ENCODE measurements at places on chromosomes 6 and 20.

DNA sequence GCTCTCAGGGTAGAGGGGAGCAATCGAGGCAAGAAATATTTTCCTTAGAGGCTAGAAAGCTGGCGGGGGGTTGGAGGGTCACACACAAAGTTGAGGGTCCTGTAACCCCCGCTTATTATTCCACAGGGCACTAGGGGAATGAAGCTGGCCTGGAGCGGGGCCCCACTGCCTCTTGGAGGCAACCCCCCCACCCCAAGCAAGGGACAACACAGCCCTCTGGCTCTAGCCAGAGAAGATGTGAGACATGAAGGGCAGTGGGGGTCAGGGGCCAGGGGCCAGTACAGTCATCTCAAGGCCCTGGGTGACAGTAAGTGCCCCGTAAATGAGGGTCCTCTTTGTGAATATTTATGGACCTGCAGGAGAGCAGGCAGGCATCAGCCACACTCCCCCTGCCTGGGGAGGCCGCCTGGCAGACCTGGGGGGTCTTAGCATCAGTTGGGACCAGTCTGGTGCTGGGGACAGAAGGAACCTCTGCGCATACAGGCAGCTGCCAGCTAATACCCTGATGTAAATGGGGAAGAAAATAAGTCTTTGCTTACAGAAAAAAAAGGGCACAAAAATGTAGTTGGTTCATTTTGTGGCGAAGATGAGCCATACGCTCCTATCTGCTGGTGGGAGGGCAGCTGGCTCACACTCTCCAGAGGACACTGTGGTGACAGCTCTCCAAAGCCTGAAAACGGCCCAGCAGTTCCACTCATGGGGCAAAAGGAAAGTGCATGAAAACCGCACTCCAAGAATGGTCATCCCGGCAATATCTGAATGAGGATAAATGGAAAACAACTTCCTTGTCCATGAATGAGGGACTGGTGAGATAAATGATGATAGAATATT lies 21.9 kb downstream of the SPATA2 start:
- no peak for DNase-seq

DNA sequence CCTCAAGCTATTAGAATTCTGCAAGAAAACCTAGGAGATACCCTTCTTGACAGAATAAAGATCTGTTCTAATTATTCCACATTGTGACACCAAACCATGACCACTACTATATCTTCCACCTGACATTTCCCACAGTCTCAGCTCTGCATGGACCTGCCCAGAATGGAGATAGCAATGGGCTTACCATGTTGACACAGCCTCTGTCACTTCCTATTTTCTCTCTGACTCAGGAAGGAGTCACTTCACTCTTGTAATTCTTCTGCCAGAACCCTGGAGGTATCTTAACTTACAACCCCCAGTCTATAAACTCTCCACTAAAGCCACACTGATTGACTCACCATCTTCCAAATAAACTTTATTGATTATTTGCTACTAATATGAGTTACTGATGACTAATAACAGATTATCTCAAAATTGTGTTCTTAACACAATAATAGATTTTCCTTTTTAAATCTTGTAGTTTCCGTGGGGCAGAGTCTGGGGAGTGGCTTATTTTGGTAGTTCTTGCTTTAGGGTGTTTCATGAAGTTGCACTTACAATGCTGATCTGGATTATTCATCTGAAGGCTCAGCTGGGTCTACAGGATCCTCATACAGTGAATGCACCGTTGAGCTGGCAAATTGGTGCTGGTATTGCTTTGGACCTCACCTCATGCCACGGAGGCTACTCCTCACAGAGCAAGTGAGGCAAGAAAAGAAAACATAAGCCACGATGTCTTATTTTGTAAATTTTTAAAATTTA lies 869.9 kb downstream of the KIF16B start:
- DNase-seq: no peak

DNA sequence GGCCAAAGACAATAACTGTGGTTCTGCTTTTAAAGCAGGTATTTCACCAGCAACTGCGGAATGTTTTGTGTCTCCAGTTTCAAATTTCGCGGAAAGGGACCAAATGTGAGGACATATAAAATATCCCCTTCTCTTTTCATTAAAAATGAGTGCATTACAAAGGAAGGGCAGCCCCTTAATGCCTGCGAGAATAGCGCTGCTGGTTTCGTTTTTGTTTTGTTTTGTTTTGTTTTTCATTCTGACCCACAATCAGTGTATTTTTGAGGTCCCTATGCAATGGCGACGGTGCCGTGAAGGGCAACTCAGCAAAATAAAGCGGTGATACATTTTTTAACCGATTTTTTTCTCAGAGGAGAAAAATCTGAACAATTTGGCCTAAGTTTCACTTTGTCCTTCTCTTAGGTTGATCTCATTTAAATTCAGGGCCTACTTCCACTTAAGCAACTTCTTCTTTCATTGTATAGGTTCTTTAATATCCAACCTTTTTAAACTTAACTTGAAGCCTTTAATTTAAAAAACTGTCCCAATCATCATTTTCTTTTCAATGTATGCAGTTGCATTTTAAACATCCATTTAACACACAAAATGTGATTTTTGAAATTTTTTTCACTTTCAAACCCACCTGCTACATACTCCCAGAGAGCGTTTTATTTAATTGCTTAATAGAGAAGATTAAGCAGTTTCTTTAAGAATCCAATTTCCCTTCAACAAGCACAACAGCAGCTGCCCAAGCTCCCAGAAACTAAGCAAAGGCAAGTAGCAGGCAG lies 2.9 kb upstream of the HIVEP2 start:
- DNase-seq: no peak

DNA sequence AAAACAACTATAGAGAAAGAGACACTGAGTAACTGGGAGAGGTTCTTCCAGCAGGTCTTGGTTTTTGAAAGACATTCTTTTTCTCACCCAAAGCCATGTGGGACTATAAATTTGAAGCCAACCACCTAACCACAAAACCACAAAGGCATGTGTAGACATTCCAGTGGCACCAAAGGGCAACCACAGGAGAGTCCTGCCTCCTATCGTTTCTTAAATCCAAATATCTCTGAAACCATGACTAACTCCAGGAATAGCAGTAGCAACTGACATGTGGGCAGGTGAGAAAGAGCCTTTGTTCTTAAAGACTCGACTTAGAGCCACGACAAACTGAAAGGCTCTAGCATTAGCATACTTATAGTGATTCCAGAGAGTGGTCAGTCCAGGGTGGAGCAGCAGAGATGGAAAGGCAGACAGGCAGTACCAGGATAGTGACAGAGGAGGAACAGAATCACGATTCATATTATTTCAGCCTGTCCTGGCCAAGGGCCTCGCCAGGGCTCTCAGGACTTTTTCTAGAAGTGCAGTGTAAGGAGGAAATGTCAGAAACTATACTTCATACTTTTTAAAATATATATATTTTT lies 9.4 kb upstream of the COL9A1 start:
- no peak for DNase-seq

GRCh38 chr6:119306396-119306968 lies 43.1 kb downstream of the MAN1A1 start:
- no peak for DNase-seq

DNA sequence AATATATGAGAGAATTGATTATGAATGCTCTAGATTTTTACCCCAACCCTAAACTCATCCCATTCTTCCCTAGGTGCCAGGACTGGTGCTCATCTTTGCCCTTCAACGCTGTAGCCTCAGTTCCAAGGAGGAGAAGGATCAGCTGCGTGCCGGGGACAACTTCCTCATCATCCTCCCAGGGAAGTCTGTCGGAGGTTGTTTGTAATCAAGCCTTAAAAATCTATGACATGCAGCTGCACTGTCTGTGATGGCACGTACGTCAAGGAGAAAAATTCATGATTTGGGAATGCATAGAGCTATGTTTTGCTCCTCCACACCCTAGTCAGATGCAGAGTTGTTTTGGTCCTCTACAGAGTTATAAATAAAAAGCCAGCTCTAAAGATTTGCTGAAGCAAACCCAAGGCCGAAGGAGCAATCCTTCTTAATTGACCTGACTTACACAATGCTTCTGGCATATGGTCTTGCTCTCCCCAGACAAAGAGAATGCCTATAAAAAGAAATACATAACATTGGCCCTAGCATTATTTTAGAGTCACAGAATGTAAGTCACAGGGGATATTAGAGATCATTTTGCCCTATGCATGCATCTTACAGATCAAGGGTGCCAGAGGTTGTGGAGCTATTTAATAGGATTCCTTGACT lies 244.2 kb downstream of the HIVEP2 start:
- DNase-seq: no peak

GRCh38 chr6:66553441-66553840 lies 846.4 kb upstream of the EYS start:
- DNase-seq: no peak

GRCh38 chr6:87710090-87710489 lies 8.1 kb upstream of the AKIRIN2 start:
- DNase-seq: no peak

DNA sequence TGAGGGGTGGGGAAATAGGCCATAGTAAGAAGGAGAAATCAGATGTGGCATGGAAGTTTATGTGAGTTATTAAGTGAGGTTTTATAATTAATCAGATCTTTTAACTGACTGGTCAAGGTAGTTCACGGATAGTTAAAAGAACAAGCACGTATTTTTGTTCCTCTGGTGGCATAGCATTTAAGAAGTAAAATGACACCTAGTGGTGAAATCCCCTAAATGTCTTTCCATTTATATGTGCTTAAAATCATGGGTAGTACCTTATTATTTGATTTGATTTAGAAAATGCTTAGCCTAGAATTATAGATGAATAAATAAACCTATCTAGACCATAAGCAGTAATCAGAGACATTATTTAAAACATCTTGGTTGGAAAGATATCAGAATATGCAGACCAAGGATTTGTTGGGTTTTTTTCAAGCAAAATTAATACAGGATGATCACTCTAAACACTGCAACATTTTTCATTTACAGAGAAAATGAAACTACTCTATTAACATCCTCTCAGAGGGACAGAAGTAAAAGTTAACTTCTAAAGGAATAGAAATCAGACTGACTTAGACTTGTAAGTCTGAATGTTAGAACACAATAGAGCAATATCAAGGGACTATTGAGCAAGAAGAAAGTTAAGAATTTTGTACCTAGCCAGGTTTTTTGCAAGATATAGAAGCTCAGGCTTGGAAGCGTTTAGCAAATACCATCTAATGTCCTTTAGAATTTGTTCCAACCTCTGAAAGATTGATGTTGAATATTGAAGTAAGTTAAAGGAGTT lies 81.1 kb downstream of the STXBP5 start:
- DNase-seq: peak; percentile 9

- peak; percentile 4 for DNase-seq
Measured at GRCh38 chr20:24917797-24918578, 31.1 kb upstream of the CST7 start.

GRCh38 chr20:61682114-61682995 lies 383.3 kb downstream of the TAF4 start:
- no peak for DNase-seq

DNA sequence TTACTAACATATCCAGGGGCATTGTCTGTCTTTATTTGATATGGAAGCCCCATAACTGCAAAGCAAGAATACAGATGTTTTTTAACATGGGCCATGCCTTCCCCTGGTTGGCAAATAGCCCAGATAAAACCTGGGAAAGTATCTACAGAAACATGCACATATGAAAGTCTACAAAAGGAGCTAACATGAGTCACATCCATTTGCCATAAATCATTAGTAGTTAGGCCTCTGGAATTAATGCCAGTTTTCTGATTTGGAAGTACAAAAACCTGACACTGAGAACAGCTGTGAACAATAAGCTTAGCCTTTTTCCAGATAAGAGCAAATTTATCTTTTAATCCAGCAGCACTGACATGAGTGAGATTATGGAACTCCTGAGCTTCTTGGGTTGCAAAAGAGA lies 418.0 kb upstream of the IMPG1 start:
- DNase-seq: no peak

- no peak for DNase-seq
Measured at GRCh38 chr6:151121900-151122299, 117.9 kb upstream of the AKAP12 start.

DNA sequence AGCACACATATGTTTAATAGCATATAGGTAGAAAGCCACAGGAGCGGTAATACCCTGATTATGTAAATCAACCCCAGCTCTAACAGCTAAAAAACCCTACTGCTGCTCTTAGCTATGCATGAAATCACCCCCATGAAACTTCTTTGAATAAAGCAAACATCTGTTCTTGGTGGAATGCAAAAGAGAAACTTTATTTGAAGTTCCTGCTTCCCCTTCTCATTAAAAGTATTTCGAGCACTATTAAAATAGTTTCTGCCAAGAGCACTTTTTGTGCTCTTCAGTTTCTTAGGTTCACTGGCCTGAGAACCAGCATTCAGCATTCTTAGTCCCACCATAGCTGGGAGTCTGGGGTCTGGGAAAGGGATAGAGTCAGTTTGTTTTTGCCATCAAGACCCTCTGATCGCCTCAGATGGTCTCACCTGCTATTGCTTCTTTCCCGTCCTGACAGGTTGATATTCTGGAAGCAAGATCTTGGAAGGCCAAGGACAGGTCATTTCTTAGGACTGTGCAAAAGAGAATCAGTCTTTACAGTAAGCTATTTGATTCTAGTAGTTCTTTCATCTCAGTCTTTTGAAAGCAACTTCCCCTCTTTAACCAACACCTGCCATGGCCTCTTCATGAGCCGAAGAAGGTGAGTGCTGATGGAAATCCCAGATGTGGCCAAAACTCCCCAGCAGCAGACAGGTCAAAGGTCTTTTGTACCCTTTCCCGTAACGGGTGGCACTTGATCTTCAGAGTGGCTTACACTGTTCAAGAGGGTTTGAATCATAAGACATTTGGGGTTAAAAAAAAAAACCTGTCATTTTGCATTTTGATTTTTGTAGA lies 76.5 kb upstream of the TMEM170B start:
- no peak for DNase-seq

GRCh38 chr20:17172836-17173516 lies 53.9 kb upstream of the PCSK2 start:
- DNase-seq: no peak

GRCh38 chr6:69880601-69881000 lies 14.2 kb downstream of the COL19A1 start:
- DNase-seq: no peak

DNA sequence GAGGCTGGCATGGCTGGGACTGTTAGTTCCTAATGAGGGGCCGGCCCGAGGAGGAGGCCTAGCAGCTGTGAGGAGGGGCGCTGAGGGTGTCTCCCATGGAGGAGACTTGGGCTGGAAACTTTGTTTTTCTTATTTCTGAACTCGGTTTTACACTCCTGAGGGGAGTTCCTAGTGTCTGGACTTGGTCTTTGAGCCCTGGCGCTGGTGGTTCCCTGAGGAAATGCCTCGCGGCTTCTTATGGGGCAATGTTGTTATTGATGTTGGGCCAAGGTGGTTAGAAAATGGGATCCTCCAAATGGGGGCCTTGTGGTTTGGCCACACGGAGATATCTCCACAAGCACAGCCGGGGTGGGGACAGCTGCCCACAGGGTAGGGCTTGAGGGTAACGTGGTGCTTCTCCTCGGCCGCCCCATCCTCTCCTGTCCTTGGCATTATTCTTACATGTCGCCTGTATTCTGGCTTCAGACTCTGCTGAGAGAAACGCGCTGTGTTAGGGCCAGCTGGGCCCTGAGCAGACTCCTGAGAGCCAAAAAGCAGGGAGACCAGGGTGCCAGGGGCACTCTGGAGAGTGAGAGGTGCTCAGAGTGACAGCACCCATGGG lies 136.9 kb downstream of the FOXO3 start:
- no peak for DNase-seq

Data from NCI-H187 (cell line).